ENCODE measurements at places on chromosomes 1 and 21.

- no peak for DNase-seq
Observed at GRCh38 chr1:204920511-204920910, 49.8 kb downstream of the NFASC start.

DNA sequence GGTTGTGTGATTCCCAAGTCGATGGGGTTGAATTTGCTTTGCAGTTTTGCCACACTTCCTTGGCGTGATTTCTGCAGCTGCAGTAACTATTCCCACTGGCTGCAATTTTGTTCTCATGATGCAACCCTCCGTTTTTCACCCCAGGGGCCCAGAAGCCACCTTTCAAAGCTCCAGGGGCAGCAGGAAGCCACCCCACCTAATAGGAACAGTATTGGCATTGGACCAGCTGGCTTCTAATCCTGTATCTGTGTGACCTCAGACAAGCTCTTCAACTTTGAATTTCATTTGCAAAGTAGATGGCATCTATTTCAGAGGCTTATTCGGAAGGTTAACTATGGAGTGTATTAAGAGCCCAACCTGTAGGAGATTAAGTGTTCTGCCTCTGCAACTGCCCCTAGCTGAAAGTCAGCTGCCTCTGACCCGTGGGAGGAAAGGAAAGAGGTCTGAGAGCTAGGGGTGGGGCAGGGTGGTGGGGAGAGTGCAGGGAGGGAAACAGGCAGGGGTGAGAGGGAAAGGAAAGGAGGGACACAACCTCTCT is 12.6 kb downstream of the C1orf115 start:
- DNase-seq = no peak

- no peak for DNase-seq
Observed at GRCh38 chr1:37677143-37677439, 15.2 kb upstream of the CDCA8 start.

- DNase-seq = no peak
Observed at GRCh38 chr1:197951089-197951488, 33.9 kb downstream of the LHX9 start.

DNA sequence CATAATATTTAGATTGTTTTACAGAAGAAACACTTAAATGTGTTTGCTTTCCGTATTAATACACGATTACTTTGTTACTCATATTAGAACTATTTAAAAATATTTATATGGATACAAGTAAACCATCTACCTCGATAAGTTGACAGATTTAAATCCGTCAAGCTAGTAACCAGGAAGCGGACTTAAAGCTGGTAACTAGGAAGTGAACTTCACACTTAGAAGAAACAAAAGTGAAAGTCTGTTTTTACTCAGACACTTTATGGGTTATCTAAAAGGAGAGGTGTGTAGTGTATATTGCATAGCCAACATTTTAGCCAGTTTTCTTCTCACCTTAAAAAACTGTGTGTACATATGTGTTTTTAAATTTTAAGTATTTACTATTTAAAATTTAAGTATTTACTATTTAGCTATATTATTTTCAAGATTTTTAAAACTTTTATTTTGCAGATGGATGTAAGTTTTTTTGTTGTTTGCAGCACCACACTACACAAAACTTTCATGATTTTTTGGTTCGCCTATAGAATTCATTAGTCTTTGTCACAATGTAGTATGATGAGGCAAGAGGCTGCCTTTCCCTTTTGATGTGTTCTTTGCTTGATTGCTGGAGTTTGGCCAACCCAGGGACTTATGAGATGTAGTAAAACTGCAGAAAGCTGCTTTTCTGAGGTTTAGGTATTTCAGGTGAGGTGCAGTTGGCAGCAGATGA is 2.7 kb downstream of the USP25 start:
- no peak for DNase-seq

GRCh38 chr1:243575070-243575469 is 275.0 kb downstream of the AKT3 start:
- no peak for DNase-seq

GRCh38 chr1:54859700-54860391 is 27.1 kb downstream of the DHCR24 start:
- no peak for DNase-seq

DNA sequence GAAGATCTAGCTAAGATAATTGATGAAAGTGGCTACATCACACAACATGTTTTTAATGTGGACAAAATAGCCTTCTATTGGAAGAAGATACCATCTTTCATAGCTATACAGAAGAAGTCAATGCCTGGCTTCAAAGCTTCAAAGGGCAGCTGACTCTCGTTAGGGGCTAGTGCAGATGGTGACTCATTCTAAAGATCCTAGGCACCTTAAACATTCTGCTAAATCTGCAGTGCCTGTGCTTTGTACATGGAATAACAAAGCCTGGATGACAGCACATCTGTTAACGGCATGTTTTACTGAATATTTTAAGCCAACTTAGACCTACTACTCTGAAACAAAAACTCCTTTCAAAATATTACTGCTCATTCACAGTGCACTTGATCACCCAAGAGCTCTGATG is 65.6 kb upstream of the USP24 start:
- no peak for DNase-seq

GRCh38 chr1:23428136-23428905 is 3.8 kb upstream of the TCEA3 start:
- DNase-seq = no peak

- DNase-seq = no peak
Observed at GRCh38 chr21:36700295-36700970, 1.5 kb downstream of the SIM2 start.

DNA sequence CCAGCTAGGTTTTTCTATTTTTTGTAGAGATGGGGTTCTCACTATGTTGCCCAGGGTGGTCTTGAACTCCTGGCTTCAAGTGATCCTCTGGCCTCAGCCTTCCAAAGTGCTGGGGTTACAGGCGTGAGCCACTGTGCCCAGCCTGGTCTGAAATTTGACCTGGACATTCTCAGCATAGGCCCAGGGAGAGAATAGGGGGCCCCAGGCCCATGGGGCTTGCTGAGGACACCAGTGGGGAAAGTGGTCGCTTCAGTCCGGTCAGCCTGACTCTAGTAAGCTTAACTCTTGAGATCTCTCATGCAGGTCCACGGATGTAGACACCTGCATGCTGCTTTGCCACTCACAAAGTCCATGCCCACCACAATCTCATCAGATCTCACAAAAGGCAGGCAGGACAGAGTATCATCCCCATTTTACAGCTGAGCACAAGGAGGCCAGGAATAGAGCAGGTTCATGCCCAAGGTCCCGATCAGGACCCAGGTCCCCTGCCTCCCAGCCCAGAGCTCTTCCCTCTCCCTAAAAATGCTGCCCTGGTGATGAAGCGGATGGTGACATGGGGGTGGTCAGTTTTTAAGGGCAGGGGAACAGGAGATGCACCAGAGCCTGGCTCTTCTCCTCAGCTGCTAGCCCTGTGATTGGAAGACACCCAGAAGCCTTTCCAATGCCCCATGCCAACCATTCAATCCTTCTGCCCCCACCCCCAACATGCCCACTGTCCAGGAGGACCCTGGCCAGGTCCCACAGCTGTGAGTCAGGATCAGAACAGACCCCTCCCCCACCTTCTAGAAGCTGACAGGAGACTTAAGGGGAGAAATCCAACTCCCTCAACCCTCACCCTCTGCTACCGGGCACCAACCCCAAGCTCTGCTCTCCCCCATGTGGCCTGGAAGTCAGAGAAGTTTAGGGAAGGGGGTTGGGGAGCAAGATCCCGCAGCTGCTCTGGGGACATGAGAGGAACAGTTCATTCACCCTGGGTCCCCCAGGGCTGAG is 1.8 kb downstream of the FHL3 start:
- peak; percentile 58 for DNase-seq

DNA sequence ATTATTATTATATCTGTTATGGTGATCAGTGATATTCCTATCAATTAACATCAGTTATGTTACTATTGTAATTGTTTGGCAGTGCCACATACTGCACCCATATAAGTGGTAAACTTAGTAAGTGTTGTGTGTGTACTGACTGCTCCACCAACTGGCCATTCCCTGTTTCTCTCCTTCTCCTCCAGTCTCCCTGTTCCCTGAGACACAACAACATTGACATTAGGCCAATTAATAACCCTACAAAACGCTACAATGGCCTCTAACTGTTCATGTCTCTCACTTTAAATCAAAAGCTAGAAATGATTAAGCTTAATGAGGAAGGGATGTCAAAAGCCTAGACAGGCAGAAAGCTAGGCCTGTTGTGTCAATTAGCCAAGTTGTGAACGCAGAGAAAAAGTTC is 6.6 kb upstream of the THRAP3 start:
- DNase-seq = no peak

DNA sequence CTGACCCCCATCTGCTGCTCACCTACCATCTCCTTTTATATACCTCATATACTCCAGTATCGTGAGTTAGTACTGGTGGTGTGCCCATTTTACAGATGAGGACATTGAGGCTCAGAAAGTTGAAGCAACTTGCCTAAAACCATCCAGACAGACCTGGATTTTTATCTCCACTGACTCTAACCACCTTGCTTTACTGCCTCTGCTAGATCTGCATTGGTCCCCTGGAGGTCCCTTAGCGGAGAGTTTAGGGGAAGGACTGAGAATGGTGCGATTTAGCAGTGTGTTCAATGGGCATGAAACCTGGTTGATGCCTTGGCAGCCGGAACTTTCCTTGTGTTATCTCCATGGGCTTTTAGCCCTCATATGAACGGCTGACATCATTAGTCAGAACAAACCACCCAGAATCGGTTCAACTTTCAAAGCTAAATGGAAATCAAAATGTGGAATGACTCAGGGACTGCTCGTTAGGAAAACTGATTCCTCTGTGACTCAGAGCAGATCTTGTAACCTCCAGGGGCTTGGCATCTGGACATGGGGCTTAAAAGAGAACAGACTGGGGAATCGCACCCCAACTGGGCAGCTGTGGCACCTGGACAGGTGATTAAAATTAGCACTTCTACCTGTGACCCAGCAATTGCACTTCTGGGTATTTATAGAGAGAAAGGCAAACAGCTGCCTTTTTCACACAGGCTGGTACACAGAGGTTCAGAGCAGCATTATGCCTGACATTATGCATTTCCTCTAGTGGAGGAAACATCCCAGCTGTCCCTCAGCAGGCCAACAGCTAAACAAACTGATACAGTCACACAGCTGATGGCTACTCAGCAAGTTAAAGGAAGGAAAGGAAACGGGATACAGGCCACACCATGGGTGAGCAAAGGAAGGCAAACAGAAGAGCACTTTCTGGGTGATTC is 25.3 kb downstream of the TMEM51 start:
- peak; percentile 48 for DNase-seq

DNA sequence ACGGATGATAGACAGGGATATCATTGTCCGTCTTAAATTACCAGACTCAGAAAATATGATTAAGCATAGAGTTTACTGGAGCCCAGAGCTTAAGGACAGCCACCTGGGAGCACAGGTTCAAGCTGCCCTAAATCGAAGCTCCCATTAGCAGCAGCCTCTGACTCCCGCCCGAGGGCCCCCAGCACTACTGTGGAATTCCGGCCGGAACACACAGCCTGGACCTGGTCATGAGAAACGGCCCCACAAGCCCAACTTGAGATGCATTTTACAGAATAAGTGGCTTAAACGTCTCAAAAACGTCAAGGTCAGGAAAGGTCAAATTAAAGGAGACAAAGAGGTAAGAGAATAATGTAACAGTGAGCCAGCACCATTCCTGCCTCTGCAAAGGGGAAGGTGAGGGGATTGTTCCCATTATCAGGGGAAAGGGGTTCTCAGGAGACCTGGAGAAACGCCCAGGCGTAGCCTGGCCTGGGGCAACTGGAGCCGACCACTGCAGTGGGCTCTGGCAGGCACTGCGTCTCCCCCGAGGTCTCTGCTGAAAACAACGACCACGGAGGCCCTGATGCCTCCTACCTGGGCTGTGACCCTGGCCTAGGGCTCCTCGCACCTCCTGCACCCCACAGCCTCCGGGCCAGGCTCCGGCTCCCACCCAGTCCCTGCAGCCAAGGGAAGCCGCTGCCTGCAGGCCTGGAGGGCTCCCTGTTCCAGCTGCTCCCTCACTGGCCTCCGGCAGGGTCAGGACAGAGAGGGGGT is 11.5 kb upstream of the COL6A1 start:
- no peak for DNase-seq

GRCh38 chr1:241292973-241293372 is 64.0 kb downstream of the RGS7 start:
- no peak for DNase-seq

- no peak for DNase-seq
Observed at GRCh38 chr1:162918151-162918754, 57.3 kb upstream of the CCDC190 start.

DNA sequence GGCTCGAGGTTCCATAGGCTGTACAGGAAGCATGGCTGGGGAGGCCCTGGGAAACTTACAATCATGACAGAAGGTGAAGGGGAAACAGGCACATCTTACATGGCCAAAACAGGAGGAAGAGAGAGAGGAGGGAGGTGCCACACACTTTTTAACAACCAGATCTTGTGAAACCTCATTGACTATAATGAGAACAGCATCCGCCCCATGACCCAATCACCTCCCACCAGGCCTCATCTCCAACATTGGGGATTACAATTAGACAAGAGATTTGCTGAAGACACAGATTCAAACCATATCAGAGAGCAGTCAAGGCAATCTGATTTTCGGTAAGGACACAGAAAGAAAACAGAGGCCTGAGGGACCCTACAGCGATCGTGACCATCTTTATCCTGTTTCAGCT is 41.7 kb downstream of the TNFRSF9 start:
- DNase-seq = no peak

GRCh38 chr1:177301425-177302124 is 130.8 kb downstream of the BRINP2 start:
- DNase-seq = no peak

- peak; percentile 29 for DNase-seq
Observed at GRCh38 chr1:151585622-151586021, 26.2 kb upstream of the SNX27 start.

DNA sequence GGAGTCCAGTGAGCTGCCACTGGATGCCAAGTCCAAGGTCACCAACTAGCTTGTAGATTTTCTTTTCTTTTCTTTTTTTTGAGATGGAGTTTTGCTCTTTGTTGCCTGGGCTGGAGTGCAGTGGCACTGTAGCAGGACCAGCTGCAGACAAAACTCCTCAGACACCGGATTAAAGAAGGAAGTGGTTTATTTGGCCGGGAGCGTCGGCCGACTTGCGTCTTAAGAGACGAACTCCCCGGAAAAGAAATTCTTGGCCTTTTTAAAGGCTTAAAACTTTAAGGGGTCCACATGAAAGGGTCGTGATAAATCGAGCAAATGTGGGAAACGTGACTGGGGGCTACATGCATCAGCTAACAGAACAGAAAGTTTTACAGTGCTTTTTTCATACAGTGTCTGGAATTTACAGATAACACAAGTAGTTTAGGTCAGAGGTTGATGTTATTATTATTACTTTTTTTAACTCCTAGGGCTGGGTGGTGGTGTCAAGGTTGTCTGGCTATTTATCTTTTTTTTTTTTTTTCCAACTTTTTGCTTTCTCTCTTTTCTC is 36.4 kb upstream of the CFAP126 start:
- no peak for DNase-seq

GRCh38 chr1:245234217-245235081 is 79.7 kb downstream of the KIF26B start:
- no peak for DNase-seq

All from right hindlimb (tissue), 1 donor.